ENCODE measurements at places on chromosomes 2 and 18. TPM values are rescaled to one million over a fixed set of nuclear protein-coding genes. Genes with fewer than 3 reads are reported as not detected.

The NCKAP1 gene
- total RNA-seq = 188 TPM

The AQP12B gene
- not detected for total RNA-seq

The MORN2 gene
- 72.8 TPM for total RNA-seq

The C2orf80 gene
- not detected for total RNA-seq

The HSPD1 gene
- total RNA-seq = 286 TPM

The KLHL41 gene
- 0.20 TPM for total RNA-seq

The LDLRAD4 gene
- total RNA-seq = 0.24 TPM

The CKAP2L gene
- total RNA-seq = 61.9 TPM

The FBXO15 gene
- 0.96 TPM for total RNA-seq

The TRABD2A gene
- total RNA-seq = 5.3 TPM

The CDK15 gene
- 67.0 TPM for total RNA-seq

The B4GALT6 gene
- 2.4 TPM for total RNA-seq

The BCL2L11 gene
- 5.3 TPM for total RNA-seq

The FOXI3 gene
- not detected for total RNA-seq

The ODC1 gene
- 55.2 TPM for total RNA-seq

DNA sequence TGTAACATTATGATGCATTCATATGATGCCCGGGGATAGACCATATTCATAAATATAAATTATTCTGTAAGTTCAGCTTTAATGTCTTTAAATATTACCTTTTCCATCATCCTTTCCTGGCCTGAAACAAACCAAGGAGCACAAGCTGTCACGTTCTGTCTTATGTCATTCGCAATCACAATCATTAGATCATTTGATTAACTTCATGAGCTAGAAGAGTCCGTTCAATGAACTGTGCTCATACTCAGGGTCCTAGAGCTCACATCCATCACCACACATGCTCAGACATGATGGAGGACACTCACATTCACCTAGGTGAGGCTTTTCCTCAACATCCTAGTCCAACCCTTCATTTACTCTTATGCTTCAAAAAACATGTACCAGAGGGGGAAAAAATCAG lies 599.0 kb upstream of the ID2 start:
- DNase-seq = no peak

DNA sequence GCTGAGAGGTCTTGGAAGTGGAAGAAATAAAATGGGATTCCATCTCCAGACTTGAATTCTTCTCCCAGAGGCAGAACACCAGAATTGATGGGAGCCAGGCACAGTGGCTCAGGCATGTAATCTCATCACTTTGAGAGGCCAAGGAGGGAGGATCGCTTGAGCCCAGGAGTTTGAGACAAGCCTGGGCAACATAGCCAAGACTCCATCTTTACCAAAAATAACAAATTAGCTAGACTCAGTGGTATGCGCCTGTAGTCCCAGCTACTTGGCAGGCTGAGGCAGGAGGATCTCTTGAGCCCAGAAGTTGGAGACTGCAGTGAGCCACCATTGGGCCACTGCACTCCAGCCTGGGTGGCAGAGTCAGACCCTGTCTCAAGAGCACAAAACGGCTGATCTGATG lies 144.3 kb downstream of the C1D start:
- no peak for DNase-seq

DNA sequence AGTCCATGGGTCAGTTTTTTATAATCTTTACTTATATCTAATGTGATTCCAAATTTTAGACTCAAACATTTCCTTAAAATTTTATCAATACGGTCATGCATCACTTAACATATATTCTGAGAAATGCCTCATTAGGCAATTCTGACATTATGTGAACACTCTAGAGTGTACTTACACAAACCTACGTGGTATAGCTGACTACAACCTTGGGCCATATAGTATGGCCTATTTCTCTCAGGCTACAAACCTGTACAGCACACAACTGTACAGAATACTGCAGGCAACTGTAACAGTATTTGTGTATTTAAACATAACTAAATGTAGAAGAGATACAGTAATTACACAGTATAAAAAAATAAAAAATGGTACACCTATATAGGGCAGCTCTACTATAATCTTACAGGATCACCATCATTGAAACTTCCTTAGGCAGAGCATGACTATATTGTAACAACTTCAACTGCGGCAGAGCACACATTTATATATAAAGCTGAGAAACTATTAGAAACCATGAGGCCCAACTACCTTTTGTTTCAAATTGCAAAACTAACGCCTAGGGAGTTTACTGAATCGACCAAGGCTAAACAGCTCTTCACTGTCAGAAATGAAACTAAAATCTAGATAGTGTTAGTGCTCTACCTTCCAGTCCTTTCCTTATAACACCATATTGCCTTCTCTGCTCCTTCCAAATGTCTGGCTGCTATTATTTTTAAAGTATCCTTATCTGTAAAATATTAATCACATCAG lies 6.9 kb downstream of the YES1 start:
- DNase-seq = no peak

- no peak for DNase-seq
These were observed 40.3 kb downstream of the SOWAHC start for GRCh38 chr2:109654326-109655050.

DNA sequence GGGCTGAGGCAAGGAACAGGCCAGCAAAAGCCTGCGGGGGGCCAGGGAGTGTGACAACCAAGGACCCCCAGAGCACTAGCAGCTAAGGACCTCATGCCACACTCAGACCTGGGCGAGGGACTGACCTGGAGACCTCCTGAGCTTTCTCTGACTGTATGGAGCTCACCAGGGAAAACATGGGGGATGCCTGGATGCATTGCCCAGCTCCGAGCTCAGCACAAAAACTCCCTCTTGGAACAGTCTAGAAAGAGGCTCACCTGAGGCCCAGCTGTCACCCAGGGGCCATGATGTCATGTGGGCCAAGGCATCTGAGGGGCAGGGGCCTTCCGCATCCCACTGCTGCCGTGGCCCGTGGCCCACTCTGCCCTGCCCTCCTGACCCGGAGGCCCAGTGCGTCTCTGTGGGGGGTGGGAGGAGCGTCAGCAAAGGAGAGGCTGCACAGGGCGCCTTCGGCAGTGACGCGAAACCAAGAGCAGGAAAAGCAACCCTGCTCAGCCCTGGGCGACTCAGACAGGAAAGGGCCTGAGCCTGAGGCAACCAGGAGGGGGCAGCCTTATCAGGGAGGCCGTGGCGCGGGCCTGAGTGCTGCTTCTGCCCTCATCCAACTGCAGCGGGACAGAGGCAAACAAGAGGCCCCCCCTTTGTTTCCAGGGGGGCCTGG lies 57.3 kb upstream of the ALPP start:
- DNase-seq = no peak

DNA sequence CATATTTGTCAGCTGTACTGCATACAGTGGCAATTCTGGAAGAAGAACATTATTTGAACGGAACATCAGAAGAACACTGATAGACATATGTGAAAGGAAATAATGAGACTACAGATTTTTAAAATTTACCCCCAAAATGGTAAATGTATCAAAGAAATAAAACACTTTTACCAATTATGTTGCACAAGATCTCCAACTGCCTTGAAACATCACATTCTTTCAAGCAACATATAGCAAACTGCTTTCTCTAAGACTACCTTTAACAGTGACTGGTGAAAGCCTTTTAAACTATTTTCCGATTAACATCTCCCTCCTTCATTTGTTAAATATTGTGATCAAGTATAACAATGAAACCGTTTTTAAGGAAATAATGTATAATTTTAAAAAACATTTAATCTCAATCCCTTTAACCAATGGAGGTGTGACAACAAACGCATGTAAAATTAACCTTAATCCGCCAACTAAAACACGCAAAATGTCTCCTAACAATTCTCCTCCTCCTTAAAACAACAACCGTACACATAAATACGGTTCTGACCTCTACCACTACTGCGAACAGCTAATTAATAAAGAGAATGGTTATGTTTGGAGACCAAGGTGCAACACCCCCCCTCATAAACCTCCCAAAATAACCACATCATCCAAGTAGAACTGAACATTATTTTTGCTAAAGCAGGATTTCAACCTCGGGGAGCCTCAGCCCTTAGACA lies 2.4 kb downstream of the FBXO11 start:
- no peak for DNase-seq

DNA sequence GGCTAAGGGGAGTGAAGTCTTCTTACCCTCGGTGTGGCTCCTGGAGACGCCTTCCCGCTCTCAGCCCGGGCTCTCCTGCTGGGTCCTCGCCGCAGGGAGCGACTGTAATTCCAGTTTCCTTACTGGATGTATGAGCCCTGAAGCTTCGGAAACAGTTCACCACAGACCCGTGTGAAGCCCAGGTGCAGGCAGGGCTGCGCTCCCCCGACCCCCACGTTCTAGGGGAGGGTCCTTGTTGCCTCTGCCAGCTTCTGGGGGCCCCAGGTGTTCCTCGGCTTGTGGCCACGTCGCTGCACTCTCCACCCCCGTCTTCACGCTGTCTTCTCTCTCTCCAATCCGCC lies 5.1 kb upstream of the ASB1 start:
- no peak for DNase-seq

GRCh38 chr2:239259603-239260298 lies 141.1 kb downstream of the HDAC4 start:
- no peak for DNase-seq

DNA sequence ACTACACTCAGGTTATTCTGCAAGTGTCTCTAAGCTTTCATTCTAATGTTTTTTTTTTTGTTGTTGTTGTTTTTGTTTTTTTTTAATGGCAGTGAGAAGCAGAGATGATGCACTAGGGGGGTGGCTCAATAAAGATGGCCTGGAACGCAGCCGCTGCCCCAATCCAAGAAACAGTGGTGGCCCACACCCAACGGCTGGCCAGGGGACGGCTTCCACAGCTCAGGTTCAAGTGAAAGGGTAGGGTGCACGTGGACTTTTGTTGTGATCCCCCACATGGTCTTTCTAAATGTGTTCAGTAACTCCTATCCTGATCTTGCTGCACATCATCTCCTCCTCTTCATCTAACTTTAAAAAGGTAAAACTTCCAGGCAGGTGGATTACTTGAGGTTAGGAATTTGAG lies 190.1 kb downstream of the NDUFA10 start:
- DNase-seq = no peak

GRCh38 chr2:128414946-128415778 lies 96.5 kb upstream of the HS6ST1 start:
- DNase-seq = no peak

- DNase-seq = peak; percentile 26
These were observed 112.9 kb upstream of the ATP8B1 start for GRCh38 chr18:57915865-57916582.

- DNase-seq = no peak
These were observed 23.6 kb upstream of the GLS start for GRCh38 chr2:190856985-190857384.

DNA sequence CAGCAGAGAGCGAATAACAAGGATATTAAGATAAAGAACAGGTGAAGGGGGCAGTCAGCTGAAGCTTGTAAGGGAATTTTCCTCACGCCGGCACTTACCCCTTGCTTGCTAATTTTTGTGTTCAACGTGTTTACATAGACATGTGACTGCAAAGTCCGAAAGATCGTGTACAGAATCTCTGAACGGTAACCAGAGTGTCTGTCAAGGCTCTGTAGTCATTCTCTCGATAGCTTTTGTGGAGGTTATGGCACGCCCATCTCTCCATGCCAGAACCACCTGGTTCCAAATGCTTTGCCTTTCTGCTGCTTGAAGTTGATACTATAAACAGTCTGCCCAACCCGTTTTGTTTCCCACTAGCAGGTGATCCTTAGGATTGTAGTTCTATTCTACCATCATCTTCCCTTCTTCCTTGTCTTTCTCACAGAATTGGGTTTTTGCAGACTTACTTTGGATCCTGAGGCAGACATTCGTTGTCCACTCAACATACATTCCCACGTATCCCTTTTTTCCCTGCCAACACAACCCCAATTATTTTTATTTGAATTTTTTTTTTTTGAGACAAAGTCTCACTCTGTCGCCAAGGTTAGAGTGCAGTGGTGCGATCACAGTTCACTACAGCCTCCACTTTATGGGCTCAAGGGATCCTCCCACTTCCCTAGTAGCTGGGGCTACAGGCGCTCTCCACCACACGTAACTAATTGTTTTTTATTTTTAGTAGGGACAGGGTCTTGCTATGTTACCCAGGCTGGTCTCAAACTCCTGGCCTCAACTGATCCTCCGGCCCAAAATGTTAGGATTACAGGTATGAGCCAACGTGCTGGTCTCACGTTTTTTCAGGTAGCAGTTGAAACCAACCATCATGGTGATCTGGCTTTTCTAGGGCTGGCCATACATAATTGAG lies 1.3 kb upstream of the USP34 start:
- peak; percentile 31 for DNase-seq

- no peak for DNase-seq
These were observed 2.7 kb downstream of the AGXT start for GRCh38 chr2:240871071-240871958.

GRCh38 chr2:98374286-98374685 lies 28.0 kb downstream of the CNGA3 start:
- DNase-seq = no peak

GRCh38 chr2:235765181-235765820 lies 271.5 kb downstream of the AGAP1 start:
- peak; percentile 37 for DNase-seq

- DNase-seq = no peak
These were observed 1085.4 kb upstream of the NRXN1 start for GRCh38 chr2:52117299-52117698.

DNA sequence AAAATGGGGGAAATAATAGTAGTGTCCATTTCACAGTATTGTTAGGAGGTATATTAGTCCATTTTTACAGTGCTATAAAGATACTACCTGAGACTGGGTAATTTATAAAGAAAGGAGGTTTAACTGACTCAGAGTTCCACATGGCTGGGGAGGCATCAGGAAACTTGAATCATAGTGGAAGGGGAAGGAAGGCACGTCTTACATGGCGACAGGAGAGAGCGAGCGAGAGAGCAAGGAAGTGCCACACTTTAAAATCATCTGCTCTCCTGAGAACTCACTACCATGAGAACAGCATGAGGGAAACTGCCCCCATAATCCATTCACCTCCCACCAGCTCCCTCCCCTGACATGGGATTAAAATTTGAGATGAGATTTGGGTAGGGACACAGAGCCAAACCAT lies 23.4 kb downstream of the MGAT5 start:
- no peak for DNase-seq

- DNase-seq = no peak
These were observed 1731.0 kb downstream of the SUCLG1 start for GRCh38 chr2:82728090-82728489.

DNA sequence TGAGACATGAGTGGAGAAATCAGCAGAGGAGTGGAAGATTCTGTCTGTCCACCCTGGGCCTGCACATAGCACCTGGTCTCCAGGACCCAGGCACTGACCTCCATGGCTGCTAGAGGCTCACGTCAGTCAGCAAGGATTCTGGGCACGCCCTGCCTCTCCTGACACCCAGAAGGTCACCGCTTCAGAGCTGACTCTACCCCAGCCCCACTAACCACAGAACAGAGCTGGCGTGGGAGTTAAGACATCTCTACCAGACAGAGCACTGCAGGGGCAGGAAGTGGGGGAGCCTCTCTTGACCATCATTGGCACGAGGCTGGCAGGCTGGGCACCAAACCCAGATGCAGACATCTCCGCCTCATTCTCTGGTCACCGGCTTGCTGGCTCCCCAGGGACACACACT lies 3.0 kb downstream of the ADCY3 start:
- peak; percentile 85 for DNase-seq
